Cardiac fibroblast (primary cell): ENCODE measurements at places on chromosomes 12 and 14.

DNA sequence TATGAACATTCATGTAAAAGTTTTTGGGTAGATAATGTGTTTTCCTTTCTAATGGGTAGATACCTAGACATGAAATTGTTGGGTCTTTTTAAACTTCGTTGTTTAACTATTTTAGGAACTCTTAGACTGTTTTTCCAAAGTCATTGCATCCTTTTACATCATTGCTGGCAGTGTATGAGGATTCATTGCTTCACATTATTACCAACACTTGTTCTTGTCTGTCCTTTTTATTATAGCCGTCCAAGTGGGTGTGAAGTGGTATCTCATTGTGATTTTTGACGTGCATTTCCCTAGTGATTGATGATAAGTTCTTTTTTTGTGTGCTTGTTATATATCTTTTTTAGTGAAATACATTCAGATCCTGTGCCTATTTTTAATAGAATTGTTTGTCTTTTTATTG lies 39.4 kb downstream of the USP15 start:
- DNase-seq: no peak

DNA sequence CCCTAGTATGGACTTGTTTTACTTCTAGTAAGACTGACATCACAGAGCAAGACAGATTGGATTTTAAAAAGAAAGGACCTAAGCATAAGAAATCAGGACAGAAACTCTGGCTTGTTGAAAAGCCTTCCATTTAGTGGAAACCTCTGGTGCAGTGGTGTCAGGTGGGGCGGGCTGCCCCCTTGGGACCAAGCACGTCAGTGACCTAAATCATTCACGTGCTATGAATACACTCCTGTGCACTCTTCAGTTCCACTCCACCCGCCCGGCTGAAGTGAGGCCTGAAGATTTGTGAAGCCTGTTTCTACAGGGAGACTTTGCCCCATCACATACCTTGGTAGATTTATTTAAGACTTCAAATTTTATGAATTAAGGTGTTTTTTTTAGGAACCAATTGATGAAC lies 58.2 kb upstream of the STRN3 start:
- no peak for DNase-seq

GRCh38 chr14:91225025-91225424 lies 19.5 kb downstream of the GPR68 start:
- no peak for DNase-seq

GRCh38 chr12:93292731-93293566 lies 84.8 kb upstream of the NUDT4 start:
- no peak for DNase-seq

DNA sequence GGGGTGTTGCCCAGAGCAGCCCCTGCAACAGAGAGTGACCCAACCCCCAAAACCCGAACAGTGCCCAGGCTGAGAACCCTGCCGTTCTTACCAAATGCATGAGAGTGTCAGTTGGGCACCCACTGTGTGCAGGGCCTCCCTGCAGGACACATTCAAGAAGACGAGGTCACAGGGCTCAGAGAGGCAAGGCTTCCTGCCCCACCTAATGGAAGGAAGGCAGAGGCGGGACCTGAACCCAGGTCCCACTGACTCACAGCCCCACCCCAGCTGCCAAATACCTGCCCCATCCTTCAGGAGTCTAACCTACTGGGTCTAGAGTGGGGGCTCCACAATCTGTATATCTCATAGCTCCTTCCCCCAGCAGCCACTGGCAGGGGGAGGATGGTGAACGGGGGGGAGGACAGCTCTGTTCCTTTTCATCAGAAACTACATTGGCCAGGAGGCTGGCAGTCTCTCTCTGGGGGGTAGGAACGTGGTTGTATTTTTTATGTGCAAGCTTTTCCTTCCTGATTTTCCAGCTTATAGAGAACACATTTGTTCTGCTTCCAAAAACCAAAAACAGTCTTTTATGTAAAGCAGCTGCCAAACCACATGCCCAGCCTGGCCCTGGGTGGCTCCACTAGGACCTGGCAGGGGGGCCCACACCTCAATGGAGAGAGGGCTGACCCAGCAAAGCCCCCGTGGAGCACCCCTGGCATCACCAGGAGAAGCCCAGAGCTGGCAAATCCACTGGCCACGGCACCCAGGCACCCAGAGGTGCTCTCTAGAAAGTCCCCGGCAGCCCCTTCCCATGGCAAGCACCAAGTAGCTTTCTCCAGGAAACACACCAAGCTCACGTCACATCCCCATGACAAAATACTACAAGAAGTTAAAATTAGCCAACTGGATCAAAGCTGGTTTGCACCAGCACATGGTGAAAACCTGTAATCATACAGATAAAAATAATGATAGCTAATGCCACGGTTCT lies 17.0 kb downstream of the NCOR2 start:
- DNase-seq: no peak

DNA sequence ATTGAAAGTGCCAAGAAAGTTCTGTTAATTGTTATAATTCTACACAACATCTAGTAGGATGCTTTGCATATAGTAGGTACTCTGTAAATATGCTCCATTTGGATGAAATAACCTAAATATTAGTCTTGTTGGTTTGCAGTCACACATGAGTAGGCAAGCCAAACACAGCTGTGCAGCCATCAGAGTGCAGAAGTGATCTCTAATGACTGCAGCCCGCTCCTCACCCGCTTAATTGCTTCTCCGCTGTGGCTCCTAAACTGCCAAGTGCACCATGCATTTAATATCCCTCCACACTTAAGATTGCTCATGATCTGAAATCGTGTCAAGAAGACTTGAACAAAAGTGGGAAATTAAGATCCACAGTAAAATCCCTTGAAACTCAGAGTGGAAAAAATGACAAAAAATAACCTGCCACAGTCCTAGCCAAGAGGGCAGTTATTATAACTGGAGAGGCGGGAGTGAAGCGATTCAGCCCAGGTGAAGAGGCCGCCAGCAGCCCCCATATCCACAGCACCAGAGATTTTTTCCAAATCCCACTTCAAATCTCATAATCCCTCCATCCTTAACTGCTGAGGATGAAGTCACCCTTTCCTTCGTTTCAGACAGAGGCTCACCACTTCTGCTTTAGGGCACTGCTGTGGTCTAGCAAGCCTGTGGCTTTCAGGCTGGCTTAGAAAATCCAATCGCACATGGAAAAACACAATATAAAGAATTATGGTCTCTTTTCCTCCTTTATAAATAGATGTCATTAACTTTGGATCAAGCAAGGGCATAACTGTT lies 69.5 kb downstream of the TMEM30B start:
- DNase-seq: no peak
